Mesothelial cell of epicardium (in vitro differentiated cells): ENCODE measurements at places on chromosomes 12 and 14.
A peak's percentile ranks its signal among the peaks of the same experiment; 100 is the strongest.

GRCh38 chr14:90851327-90852036, 35.3 kb upstream of the TTC7B start:
- no peaks in the 10 kb centered on the region for H3K27me3 ChIP-seq
- no peaks in the 10 kb centered on the region for H3K36me3 ChIP-seq
- no peak for DNase-seq
- no peak overlapping the region for H3K4me3 ChIP-seq
- peaks cover 8% of the 10 kb centered on the region for H3K4me1 ChIP-seq
- H3K27ac ChIP-seq, result peak overlapping the region; percentile 21

DNA sequence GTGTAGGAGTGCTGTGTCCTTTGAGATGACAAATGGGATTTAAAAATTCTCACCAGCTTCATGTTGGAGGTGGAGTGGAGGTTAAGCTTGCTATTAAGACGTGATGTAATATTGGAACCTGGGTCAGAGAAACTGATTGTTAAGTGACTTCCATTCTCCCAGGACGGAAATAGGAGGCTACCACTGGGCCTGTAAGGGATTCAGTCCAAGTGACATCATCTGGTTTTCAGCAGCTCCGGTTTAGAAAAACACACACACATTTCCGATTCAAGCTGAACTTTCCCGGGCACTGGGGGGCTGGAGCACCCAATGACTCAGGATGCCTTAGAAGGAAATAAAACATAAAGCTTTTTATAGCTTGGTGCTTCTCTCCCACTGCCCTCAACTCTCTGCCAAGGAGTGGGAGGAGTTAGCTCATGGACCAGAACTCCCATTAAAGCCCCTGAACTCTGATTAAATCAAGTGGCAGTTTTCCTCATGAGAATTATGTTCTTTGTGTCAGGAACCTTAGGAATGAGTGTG, 12.4 kb downstream of the CALM1 start:
- DNase-seq, result no peak
- H3K36me3 ChIP-seq, result peaks cover 18% of the 10 kb centered on the region
- H3K4me1 ChIP-seq, result peaks cover 11% of the 10 kb centered on the region
- no peak overlapping the region for H3K27ac ChIP-seq

DNA sequence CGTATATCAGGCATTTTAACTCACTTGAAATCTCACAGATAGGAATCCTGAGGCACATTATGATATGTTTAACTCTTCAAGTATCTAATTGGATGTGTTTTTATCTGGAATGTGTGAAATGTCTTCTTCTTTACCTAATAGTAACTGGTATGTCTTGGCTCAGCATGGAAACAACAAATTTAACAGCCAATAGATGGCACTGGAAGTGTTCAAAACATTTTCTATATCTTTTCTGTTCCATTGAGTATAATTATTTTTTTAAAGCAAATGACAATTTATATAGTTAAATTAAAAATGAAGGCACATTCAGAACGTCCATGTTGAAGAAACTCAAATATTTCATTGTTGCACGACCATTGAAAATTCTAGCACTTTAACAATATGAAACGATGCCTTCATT, 164.6 kb upstream of the SLC16A7 start:
- H3K4me1 ChIP-seq, result no peaks in the 10 kb centered on the region
- H3K27me3 ChIP-seq, result no peaks in the 10 kb centered on the region
- no peak for DNase-seq
- H3K27ac ChIP-seq, result no peak overlapping the region

- H3K27me3 ChIP-seq, result no peaks in the 10 kb centered on the region
- H3K4me1 ChIP-seq, result no peaks in the 10 kb centered on the region
- H3K36me3 ChIP-seq, result peaks cover 34% of the 10 kb centered on the region
- H3K4me3 ChIP-seq, result no peak overlapping the region
These were observed 25.7 kb downstream of the TBC1D15 start for GRCh38 chr12:71865166-71865713.

DNA sequence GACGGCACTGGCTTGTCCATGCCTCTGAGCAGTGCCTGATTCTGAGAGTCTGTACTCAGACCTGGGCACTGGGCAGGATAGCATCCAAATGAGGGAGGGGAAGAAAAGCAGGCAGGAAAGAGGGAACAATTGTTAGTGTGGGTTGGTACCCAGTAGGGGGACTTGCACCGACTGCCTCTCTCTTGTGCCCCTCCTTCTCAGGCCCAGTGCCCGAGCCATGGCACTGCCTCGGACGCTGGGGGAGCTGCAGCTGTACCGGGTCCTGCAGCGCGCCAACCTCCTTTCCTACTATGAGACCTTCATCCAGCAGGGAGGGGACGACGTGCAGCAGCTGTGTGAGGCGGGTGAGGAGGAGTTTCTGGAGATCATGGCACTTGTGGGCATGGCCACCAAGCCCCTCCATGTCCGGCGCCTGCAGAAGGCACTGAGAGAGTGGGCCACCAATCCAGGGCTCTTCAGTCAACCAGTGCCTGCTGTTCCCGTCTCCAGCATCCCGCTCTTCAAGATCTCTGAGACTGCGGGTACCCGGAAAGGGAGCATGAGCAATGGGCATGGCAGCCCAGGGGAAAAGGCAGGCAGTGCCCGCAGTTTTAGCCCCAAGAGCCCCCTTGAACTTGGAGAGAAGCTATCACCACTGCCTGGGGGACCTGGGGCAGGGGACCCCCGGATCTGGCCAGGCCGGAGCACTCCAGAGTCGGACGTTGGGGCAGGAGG, 2.2 kb downstream of the NAB2 start:
- no peak for DNase-seq
- peak overlapping the region; percentile 96 for H3K4me3 ChIP-seq
- H3K27ac ChIP-seq, result peak overlapping the region; percentile 74
- peaks cover 66% of the 10 kb centered on the region for H3K4me1 ChIP-seq
- peaks cover 15% of the 10 kb centered on the region for H3K36me3 ChIP-seq

GRCh38 chr12:121358073-121358472, 5.9 kb upstream of the ANAPC5 start:
- peaks cover 4% of the 10 kb centered on the region for H3K4me1 ChIP-seq
- no peak overlapping the region for H3K27ac ChIP-seq
- DNase-seq, result no peak
- no peak overlapping the region for H3K4me3 ChIP-seq

- no peak overlapping the region for H3K27ac ChIP-seq
- peaks cover 1% of the 10 kb centered on the region for H3K27me3 ChIP-seq
- no peak for DNase-seq
These were observed 17.4 kb downstream of the BICDL1 start for GRCh38 chr12:120006258-120006975.

GRCh38 chr12:81088221-81088620, 10.3 kb downstream of the ACSS3 start:
- no peak overlapping the region for H3K4me3 ChIP-seq
- no peak for DNase-seq
- H3K27me3 ChIP-seq, result no peaks in the 10 kb centered on the region
- H3K27ac ChIP-seq, result no peak overlapping the region
- peaks cover 27% of the 10 kb centered on the region for H3K4me1 ChIP-seq
- H3K36me3 ChIP-seq, result no peaks in the 10 kb centered on the region

DNA sequence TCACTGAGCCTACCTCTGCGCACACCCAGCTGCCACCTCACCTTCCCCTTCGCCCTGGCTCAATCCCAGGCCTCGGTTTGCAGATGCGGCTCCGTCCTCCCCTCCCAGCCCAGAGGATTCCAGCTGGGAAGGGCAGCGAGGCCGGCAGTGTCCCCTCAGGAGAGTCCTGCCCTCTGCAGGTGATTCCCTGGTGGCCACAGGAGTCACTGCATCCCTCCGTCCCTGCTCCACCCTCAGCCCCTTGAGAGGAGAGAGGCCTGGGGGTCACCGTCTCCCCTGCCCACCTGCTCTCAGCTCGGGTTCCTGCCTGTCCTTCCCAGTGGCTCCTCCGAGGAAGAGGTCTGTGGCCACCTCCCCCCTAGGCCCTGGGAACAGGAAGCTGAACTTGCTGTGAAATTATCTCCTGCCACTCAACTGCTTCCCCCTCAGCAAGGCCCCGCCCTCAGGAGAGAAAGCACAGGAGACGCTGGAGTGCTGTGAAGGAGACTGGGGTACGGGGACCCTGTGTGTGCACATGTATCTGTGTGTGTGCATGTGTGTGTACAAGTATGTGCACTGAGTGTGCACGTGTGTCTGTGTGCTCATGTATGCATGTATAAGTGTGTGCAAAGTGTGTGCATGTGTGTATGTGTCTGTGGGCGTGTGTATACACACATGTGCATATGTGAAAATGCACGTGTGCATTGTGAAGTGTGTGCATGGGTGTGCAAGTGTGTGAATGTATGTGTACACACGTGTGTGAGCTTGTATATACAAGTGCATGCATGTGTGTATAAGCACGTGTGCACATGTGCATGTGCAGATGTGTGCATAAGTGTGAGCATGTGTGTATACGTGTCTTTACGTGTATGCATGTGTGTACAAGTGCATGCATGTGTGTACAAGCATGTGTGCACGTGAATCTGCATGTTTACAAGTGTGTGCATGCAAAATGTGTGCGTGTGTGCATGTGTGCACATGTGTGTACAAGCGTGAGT, 13.2 kb upstream of the GALNT9 start:
- no peaks in the 10 kb centered on the region for H3K36me3 ChIP-seq
- no peaks in the 10 kb centered on the region for H3K4me1 ChIP-seq
- no peak overlapping the region for H3K27ac ChIP-seq
- DNase-seq, result no peak
- peaks cover 71% of the 10 kb centered on the region for H3K27me3 ChIP-seq

- no peak for DNase-seq
- H3K27ac ChIP-seq, result no peak overlapping the region
- H3K27me3 ChIP-seq, result no peaks in the 10 kb centered on the region
These were observed 26.4 kb downstream of the GLIPR1L1 start for GRCh38 chr12:75360920-75361319.

- no peaks in the 10 kb centered on the region for H3K36me3 ChIP-seq
- H3K27me3 ChIP-seq, result peaks cover 17% of the 10 kb centered on the region
- no peak overlapping the region for H3K27ac ChIP-seq
- no peaks in the 10 kb centered on the region for H3K4me1 ChIP-seq
- no peak for DNase-seq
These were observed 39.3 kb upstream of the ACSM4 start for GRCh38 chr12:7264538-7264937.

GRCh38 chr12:106956048-106956578, 406 bp downstream of the TMEM263 start:
- peaks cover 6% of the 10 kb centered on the region for H3K27me3 ChIP-seq
- no peaks in the 10 kb centered on the region for H3K36me3 ChIP-seq
- DNase-seq, result no peak
- H3K4me3 ChIP-seq, result peak overlapping the region; percentile 99
- H3K27ac ChIP-seq, result peak overlapping the region; percentile 98
- H3K4me1 ChIP-seq, result peaks cover 32% of the 10 kb centered on the region

DNA sequence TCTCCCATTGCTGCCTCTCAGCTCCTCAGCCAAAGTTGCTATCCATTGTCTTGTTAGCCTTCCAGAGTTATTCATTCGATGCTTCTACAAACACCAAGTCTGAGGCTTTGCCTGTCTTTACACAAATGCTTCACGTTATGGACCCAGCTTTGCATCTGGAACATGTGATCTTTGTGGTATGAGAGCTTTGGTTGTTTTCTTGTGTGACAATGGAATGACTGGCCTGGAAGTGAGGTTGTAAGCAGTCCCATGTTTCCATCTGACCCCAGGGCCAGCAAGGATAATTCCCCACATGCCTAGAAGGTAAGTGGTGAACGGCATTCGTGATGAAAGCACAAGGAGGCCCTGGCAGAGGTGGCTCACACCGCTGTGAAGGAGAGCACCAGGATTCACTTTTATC, 866.7 kb upstream of the TMEM132C start:
- no peaks in the 10 kb centered on the region for H3K4me1 ChIP-seq
- H3K36me3 ChIP-seq, result no peaks in the 10 kb centered on the region
- H3K27me3 ChIP-seq, result peaks cover 4% of the 10 kb centered on the region
- DNase-seq, result no peak
- H3K27ac ChIP-seq, result no peak overlapping the region
- H3K4me3 ChIP-seq, result no peak overlapping the region
